IPS-NIHi11 (cell line): ENCODE measurements at places on chromosomes 11 and 22.

GRCh38 chr11:32026766-32027165 is 64.1 kb upstream of the RCN1 start:
- DNase-seq = no peak

DNA sequence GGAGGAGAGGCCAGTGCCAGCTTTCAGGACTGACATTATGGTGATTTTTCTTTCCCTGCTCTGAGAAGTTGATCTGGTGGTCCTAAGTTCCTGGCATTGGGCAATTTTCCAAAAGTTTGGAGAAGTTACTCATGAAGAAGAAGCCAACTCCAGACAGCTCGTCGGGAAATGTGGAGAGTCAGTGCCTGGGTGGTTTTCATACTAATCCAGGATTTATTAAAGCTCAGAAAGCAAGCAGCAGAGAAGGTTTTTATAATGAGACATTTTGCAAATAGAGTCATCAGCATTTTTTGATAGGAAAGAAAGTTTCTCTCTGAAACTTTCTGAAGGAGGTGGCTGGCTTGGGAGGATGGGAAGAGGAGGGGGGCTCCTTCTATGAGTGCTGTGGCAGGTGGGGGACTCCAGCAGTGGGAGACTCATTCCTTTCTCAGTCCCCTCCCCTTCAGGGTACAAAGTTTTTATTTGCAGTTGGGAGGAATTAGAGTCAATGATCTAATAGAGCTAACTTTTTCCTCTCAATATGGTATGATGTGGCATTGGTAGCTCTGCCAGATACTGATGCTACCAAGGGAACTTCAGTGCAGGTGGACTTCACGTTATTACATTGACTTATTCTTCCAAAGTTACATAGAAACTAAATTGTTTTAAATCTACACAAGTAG is 55.4 kb downstream of the LIF start:
- DNase-seq = no peak

GRCh38 chr11:66219846-66220565 is 48.4 kb upstream of the RAB1B start:
- DNase-seq = no peak

GRCh38 chr11:85699957-85700741 is 14.2 kb upstream of the CCDC89 start:
- DNase-seq = no peak

DNA sequence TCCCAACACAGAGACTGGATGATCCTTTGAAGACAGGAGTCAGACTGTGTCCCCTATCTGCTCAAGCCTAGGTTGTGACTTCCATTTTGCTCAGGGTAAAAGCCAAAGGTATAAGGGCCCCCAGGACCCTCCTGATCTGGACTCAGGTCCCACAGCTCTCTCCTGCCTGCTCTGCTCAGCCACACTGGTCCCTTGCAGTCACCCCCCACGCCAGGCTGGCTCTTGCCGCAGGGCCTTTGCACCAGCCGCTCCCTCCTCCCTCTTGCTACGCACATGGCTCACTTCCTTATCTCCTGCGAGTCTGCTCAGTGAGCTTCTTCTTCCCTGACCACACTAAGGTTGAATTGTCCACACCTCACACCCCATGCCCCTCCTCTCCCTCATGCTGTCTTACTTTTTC is 28.4 kb upstream of the CACNG2 start:
- no peak for DNase-seq

DNA sequence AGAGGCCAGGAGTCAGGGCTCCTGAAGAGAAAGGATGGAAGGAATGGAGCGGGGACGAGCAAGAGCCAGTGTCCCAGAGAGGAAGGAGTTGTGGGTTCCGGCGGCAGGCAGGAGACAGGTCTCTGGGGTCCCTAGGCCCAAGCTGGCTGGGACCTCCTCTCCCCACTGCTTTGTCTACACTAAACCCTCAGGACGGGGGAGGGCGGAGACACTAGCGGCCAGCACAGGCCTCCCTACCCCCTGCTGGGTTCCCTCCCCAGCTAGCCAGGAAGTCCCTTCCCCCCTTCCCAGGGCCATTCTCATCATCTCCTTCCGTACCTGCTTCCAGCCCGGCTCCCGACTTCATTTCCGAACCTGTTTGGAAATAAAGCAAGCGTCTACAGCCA is 79.5 kb downstream of the ST3GAL4 start:
- no peak for DNase-seq

GRCh38 chr11:113189909-113190667 is 124.3 kb upstream of the TTC12 start:
- DNase-seq = no peak

GRCh38 chr11:19344661-19345518 is 104.1 kb upstream of the E2F8 start:
- DNase-seq = peak; percentile 92
